ENCODE measurements at places on chromosomes 16 and 17.

DNA sequence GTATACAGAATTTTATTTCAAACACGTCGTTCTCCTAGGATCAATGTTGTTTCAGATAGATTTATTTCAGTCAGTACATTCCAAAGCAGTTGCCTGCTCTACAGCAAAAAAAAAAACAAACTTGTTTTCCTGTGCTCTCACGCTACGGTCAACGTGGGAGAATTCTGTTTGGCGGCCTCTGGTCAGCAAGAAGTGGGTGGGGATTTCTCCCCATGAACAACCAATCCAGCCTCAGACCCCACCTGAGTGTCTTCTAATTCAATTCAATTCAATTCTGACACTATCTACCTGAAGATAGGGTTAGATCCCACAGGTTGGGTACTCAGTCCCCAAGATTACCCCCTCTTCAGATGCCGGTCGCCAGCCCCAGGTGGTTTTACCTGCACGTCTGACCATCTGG is 22.1 kb downstream of the C17orf58 start:
- H3K4me1 ChIP-seq: peaks cover 3% of the 10 kb centered on the region
- peaks cover 77% of the 10 kb centered on the region for H3K36me3 ChIP-seq
- H3K4me3 ChIP-seq: no peak overlapping the region
- H3K27me3 ChIP-seq: no peaks in the 10 kb centered on the region
- DNase-seq: no peak

DNA sequence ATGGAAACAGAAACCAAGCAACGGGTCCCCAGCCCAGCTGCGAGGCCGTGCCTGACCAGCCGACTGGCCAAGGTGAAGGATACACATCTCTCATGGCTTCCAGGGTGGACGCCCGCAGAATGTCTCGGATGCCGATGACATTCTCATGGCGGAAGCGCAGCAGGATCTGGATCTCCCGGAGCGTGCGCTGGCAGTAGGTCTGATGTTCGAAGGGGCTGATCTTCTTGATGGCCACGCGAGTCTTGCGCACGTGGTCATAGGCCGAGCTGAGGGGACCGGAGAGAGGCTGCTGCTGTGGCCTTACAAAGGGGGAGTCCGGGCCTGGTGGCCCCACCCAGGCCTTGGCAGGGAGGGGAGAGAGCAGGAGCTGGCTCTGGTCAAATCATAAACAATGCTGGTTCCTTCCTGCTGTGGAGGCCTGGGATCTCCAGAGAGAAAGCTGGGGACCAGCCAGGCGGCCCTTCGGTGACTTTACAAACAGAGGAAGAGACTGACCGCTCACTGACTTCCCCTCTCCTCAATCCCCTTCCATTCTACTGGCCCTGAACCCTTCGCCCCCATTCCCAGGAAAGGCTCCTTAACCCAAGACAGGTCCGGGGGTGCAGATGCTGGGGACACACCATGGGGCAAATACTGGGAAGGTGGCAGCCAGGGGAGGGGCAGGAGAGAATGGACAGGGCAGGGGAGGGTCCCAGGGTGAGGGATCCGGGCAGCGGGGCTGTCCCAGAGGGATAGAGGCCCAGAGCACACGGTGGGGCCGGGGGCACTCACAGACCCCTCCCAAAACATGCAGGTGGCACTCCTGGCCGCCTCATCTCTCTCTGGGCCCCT is 1.1 kb downstream of the MAPK3 start:
- H3K4me1 ChIP-seq: peaks cover 30% of the 10 kb centered on the region
- no peak for DNase-seq

- no peak overlapping the region for H3K4me3 ChIP-seq
- H3K27me3 ChIP-seq: no peaks in the 10 kb centered on the region
- H3K36me3 ChIP-seq: peaks cover 6% of the 10 kb centered on the region
- H3K4me1 ChIP-seq: peaks cover 23% of the 10 kb centered on the region
- no peak overlapping the region for H3K27ac ChIP-seq
Measured at GRCh38 chr17:4728124-4728523, 3.1 kb upstream of the MED11 start.

- no peak overlapping the region for H3K4me3 ChIP-seq
- H3K4me1 ChIP-seq: peaks cover 30% of the 10 kb centered on the region
- no peaks in the 10 kb centered on the region for H3K27me3 ChIP-seq
- DNase-seq: no peak
Measured at GRCh38 chr16:2928796-2929195, 17.1 kb downstream of the FLYWCH1 start.

GRCh38 chr17:12911239-12911638 is 106.6 kb downstream of the ELAC2 start:
- H3K27ac ChIP-seq: no peak overlapping the region
- no peaks in the 10 kb centered on the region for H3K36me3 ChIP-seq
- no peak for DNase-seq
- no peak overlapping the region for H3K4me3 ChIP-seq
- no peaks in the 10 kb centered on the region for H3K27me3 ChIP-seq

DNA sequence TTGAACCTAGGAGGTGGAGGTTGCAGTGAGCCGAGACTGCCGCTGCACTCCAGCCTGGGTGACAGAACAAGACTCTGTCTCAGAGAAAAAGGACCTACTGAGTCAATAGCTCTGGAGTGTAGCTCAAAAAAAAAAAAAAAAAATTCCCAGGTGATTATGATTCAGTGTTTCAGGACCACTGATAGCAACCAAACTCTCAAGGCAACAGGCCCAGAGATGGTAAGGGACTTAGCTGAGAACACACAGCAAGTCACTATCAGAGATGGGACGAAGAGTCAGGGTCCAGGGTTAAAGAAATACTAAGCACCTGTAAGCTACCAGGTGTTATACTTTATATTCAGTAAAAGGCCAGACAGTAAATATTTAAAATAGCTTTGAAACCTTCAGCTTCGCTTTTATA is 335.3 kb downstream of the XYLT1 start:
- peaks cover 87% of the 10 kb centered on the region for H3K36me3 ChIP-seq
- H3K27ac ChIP-seq: no peak overlapping the region
- H3K27me3 ChIP-seq: no peaks in the 10 kb centered on the region
- no peak overlapping the region for H3K4me3 ChIP-seq
- no peaks in the 10 kb centered on the region for H3K4me1 ChIP-seq
- no peak for DNase-seq

DNA sequence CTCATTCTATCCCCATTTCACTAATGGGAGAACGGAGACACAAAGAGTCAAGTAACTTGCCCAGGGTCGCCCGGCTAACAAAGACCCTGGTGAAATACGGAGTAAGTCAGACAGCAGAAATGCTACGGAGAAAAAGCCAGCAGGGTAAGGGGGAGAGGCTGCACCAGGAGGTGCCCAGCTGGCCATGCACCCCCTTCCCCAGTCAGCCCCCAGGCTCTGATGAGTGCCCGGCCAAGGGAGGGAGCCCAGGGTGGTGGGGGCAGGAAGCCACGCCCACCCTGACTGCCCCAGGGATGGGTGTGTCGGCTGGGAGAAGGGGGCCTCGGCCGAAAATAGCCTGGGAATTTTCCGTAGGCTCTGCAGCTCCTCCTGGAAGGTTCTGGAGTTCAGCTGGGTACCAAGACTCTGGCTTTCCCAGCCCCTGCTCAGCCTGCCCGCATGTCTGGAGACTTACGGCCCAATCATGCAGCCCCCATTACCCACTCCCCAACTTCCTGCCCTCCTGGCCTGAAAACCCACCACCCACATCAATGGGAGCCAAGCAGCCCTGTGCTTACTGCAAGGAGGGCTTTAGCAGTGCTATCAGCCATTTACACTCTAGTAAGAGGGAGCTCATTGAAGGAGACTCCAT is 4.2 kb downstream of the CARHSP1 start:
- peak overlapping the region; percentile 52 for H3K27ac ChIP-seq
- no peaks in the 10 kb centered on the region for H3K27me3 ChIP-seq
- H3K4me1 ChIP-seq: peaks cover 46% of the 10 kb centered on the region
- H3K36me3 ChIP-seq: peaks cover 8% of the 10 kb centered on the region
- H3K4me3 ChIP-seq: no peak overlapping the region

DNA sequence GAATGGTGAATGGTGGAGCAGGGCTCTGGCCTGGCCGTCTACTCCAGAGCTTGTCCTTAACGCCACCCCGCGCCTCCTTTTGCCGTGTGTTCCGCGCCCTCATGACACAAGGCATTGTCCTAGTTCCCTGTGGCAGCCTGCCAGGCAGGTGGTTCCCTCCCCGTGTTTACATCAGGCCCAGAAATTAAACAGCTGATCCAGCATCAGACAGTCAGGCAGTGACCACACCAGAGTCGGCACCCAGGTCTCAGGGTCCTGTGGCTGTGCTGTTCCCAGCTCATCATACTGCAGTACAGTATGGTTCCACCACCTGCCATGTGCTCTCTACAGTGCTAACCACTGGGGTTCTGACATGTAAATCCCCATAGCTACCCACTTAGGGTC is 119.7 kb downstream of the RAB11FIP4 start:
- H3K4me3 ChIP-seq: no peak overlapping the region
- DNase-seq: no peak
- peaks cover 9% of the 10 kb centered on the region for H3K4me1 ChIP-seq
- H3K27me3 ChIP-seq: no peaks in the 10 kb centered on the region
- no peak overlapping the region for H3K27ac ChIP-seq

GRCh38 chr17:81386141-81386645 is 9.1 kb upstream of the BAHCC1 start:
- DNase-seq: no peak
- no peaks in the 10 kb centered on the region for H3K27me3 ChIP-seq
- no peaks in the 10 kb centered on the region for H3K36me3 ChIP-seq
- H3K27ac ChIP-seq: peak overlapping the region; percentile 98
- H3K4me1 ChIP-seq: peaks cover 31% of the 10 kb centered on the region

- no peaks in the 10 kb centered on the region for H3K4me1 ChIP-seq
- H3K4me3 ChIP-seq: no peak overlapping the region
- no peaks in the 10 kb centered on the region for H3K27me3 ChIP-seq
- DNase-seq: no peak
Measured at GRCh38 chr16:86854626-86855294, 276.4 kb downstream of the FOXL1 start.

DNA sequence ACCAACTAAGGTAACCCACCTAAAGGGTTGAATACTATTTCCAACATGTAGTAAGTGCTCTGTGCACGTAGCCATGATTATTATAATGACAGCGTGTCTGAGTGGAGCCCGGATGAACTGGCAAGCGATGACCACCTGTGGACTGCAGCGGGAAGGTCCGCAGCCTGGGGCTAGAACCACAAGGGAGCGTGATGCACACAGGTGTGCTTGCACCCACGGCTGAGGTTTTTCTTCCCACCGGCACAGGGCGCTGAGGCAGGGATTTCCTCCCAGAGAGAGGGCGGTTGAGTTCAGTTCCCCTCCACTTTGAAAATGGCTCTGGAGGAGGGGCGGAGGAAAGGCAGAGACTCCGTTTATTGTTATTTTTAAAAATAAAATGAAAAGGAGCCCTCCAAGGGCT is 221.7 kb upstream of the HSBP1 start:
- no peaks in the 10 kb centered on the region for H3K4me1 ChIP-seq
- no peak overlapping the region for H3K4me3 ChIP-seq
- H3K36me3 ChIP-seq: no peaks in the 10 kb centered on the region

DNA sequence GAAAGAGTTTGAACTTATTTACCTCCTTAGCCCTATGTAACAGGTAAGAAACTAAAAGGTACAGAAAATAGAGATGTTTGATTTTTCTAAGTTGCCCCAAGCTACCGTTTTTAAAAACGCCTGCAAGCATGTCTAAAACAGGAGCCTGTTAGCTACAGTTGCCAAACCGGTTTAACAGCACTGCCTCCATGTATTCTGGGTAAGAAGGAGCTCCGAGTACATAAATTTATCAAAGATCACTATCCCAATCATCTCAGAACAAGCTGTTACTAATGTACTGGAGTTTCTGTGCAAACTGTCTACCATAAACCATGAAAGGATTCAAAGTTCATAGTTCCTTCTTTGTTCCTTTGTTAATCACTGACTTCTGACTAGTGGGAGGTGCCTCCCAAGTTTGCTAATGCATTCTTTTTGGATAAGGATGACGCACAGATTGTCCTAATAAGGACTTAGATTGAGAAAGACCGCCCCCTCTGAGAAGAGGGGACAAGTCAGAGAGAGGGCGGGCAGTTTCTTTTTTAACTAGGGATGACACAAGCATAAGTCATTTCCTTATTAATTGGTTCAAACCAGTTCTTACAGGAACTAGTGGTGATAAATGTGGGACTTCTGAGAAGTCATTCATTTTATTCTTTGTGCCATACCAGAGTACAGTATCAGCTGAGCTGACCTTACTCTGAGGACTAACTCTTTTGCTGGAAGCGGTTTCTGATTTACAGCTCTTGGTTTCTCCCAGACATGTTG is 55.3 kb downstream of the TUBD1 start:
- peak; percentile 53 for DNase-seq
- peaks cover 52% of the 10 kb centered on the region for H3K4me1 ChIP-seq
- peak overlapping the region; percentile 76 for H3K4me3 ChIP-seq
- peaks cover 22% of the 10 kb centered on the region for H3K36me3 ChIP-seq

GRCh38 chr16:84933774-84934631 is 77.3 kb downstream of the ZDHHC7 start:
- H3K4me3 ChIP-seq: no peak overlapping the region
- peaks cover 7% of the 10 kb centered on the region for H3K4me1 ChIP-seq
- no peak for DNase-seq
- no peaks in the 10 kb centered on the region for H3K27me3 ChIP-seq

- peaks cover 91% of the 10 kb centered on the region for H3K4me1 ChIP-seq
- peak overlapping the region; percentile 94 for H3K27ac ChIP-seq
- peak overlapping the region; percentile 92 for H3K4me3 ChIP-seq
- no peaks in the 10 kb centered on the region for H3K27me3 ChIP-seq
Measured at GRCh38 chr17:40320756-40321523, 12.0 kb downstream of the RARA start.

DNA sequence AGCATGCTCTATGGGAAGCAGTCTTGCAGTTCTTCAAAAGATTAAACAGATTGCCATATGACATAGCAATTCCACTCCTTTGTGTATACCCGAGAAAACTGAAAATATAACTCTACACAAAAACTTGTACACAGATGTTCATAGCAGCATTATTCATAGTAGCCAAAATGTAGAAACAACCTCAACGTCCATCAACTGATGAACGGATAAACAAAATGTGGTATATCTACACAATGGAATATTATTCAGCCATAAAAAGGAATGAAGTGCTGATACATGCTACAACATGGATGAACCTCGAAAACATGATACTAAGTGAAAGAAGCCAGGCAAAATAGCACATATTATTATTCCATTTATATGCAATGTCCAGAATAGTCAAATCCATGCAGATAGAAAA is 221.2 kb upstream of the PSMD7 start:
- no peaks in the 10 kb centered on the region for H3K27me3 ChIP-seq
- H3K36me3 ChIP-seq: no peaks in the 10 kb centered on the region
- no peaks in the 10 kb centered on the region for H3K4me1 ChIP-seq
- H3K4me3 ChIP-seq: no peak overlapping the region
- DNase-seq: no peak
- no peak overlapping the region for H3K27ac ChIP-seq

DNA sequence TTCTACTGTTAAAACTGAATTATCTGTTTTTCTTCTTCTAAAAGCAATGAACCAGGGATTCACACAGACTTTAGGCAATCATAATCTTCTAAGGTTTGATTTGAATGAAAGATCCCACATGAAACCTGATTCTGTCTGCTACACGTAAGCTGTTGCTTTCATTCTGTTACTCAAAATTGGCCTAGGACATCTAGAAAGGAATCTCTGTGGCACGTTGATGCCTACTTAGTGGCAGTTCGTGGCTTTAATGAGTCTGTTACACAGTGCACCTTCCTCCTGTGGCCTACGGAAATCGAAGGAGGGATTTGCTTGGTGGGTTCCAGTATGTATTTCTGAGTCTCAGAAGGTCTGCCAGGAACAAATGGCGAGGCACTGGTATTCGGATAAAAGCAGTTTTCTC is 489.4 kb upstream of the HSBP1 start:
- no peaks in the 10 kb centered on the region for H3K27me3 ChIP-seq

All from esophagus squamous epithelium (tissue), 5 donors.